ENCODE measurements at places on chromosomes 13 and 19.

DNA sequence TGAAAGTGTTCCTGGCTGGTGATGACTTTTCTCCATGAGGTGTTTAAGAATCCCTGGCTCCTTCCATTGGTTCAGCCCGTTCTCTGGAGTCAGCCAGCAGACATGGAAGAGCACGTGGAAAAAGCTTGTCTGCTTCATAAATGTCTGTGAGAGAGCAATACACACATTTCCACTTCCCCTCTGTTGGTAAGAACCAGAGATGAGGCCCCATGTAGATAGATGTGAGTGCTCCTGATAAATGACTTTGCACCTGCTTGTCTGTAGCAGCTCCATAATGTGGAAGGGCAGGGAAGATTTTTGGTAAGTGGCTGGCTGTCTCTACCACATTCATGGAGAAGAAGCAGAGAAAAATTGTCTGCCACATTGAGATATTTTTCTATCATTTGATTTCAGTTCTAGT is 325.8 kb downstream of the LMO7 start:
- no peak for DNase-seq

DNA sequence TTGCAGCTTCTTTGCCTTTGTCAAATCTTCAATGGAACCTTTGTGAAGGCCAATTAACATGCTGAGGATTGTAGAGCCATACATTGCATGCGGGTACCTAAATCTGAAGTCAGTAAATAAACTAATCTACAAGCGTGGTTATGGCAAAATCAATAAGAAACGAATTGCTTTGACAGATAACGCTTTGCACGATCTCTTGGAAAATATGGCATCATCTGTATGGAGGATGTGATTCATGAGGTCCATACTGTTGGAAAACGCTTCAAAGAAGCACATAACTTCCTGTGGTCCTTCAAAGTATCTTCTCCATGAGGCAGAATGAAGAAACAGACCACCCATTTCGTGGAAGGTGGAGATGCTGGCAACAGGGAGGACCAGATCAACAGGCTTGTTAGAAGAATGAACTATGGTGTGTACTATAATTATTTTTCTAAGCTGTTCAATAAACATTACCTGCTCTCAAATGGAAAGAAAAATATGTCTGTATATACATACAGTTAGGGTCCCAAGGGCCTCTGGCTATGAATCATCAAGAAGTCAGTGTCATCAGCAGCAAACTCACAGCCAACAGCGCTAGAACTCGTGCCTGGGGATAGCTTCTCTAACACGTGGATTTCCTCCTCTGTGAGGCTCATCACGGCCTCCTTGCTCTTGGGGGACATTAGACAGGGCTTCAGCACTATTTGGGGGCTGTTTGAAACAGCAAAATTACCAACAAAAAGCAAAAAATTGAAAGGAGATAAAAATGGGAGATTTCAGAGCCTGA is 2.9 kb upstream of the CD70 start:
- no peak for DNase-seq

- no peak for DNase-seq
These were observed 142.3 kb downstream of the OXGR1 start for GRCh38 chr13:96851856-96852445.

DNA sequence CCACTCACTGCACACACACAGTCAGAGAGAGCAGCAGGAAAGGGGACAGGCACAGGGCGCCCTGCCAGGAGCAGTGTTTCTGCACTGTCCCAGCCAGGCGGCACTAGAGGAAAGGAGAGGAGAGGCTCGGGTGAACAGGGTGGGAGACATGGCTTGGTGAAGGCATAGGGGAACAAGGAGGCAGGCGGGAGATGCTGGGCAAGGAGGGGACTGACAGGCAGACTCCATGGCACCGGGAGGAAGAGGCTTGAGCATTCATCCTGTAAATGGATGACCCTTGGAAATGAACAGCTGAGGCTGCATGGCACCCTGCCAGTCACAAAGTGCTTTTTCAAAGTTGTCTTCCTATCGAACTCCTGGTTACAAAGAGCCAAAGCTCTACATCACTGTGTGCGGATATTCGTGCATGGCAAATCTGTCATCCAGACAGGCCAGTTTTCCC is 22.4 kb downstream of the MED26 start:
- no peak for DNase-seq

GRCh38 chr19:41334793-41335192 is 18.9 kb downstream of the TGFB1 start:
- no peak for DNase-seq

GRCh38 chr13:22074403-22074802 is 403.5 kb downstream of the FGF9 start:
- DNase-seq, result no peak

GRCh38 chr13:79913141-79913827 is 427.6 kb downstream of the SPRY2 start:
- DNase-seq, result no peak

DNA sequence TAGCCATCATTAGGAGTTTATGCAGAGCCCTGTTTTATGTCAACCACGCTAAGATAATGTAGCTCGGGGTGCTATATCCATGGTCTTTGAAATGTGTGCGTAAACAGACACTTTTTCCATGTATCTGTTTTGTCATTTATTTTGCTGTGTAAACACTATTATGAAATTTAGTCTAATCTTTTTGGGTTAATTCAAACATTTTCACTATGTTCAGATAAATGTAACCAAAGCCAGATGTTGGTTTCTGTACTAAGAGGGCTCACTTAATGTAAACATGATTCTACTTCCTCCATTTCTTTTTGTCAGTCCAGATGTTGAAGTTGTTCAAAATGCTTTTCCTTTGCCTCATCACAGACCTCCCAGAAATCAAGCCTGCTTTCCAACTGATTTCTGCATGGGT is 499.5 kb upstream of the GPC6 start:
- no peak for DNase-seq

GRCh38 chr13:95968906-95969305 is 84.3 kb downstream of the UGGT2 start:
- no peak for DNase-seq

DNA sequence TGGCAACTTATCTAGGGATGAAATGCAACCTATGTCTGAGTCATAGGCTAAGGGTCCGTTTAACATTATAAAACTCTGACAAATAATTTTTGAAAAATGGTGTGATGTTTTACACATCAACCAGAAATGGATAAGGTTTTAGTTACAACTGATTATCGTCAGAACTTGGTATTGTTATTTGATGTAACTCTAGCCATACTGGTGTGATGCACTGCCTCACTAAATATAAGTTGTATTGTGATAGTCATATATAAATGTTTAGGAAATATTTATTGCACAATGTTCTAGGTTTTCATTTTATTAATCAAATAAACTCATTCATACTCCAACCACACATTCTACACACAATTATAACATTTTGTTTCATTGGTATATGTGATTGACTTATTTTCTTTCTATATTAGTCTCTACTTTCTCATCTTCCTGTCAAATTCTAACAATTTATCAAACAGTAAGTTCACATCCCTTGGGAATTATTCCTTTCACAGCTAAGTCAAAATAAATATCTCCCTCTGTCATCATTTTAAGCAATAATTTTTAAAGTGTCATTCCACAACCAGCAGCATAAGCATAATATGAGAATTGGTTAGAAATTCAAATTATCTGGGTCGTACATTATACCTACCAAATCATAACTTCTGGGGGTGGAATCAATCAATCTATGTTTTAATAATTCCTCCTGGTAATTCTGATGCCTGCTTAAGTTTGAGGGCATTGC is 873.9 kb downstream of the SLITRK1 start:
- peak; percentile 33 for DNase-seq

- no peak for DNase-seq
These were observed 38.8 kb downstream of the ZNF611 start for GRCh38 chr19:52695996-52696395.

GRCh38 chr19:36136964-36137686 is 2.7 kb upstream of the CAPNS1 start:
- peak; percentile 95 for DNase-seq

- no peak for DNase-seq
These were observed at the start of gene ANGPTL8 for GRCh38 chr19:11239377-11240000. ANGPTL8 (plus strand) TSS chr19:11239619; CDS start chr19:11239638, 19 bp downstream.

GRCh38 chr13:106100171-106100919 is 435.1 kb downstream of the EFNB2 start:
- DNase-seq, result no peak

DNA sequence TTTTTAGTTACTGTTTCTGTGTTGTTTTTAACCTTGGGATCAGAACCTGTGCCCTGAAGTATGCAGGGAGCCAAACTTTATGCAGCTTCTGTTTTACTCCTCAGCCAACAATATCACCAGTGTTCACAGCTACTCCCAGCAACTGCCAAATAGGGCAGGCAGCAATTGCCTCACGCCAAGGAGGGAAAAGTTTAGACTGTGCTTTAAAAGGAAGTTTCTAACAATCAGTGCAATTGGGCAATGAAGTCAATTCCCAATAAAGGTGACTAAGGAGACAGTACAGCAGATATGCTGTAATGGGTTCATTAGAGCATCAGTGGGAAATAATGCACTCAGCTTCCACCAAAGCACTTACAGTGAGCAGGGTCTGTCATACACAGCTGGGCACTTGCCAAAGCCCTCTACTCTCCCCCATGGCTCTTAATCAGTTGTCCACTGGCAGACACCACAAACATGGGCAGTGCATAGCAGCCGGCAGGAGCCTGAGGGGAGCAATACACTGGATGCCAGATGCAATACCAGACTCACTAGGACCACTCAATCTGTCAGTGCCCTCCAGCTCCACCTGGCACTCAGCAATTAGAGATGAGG is 19.3 kb downstream of the ENOX1 start:
- DNase-seq, result no peak

GRCh38 chr13:100854006-100854405 is 179.4 kb upstream of the TMTC4 start:
- no peak for DNase-seq

DNA sequence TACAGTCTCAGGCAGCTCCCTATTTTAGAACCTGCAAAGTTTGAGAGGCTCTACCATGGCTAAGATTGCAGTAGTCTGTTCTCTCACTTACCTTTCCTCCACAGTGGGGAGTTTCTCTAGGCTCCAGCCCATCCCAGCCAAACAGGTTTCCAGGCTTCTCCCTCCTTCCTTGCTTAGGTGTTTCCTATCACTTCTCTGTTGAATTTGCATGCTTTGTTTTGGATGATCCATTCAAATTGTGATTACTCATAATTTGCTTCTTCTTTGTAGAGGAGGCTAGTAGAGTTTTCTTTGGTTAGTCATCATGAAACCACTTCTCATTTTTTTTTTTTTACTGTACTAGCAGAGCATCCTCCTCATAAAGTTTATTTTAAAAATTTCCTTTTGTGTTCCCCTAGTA is 1242.2 kb upstream of the MIR17HG start:
- peak; percentile 57 for DNase-seq

DNA sequence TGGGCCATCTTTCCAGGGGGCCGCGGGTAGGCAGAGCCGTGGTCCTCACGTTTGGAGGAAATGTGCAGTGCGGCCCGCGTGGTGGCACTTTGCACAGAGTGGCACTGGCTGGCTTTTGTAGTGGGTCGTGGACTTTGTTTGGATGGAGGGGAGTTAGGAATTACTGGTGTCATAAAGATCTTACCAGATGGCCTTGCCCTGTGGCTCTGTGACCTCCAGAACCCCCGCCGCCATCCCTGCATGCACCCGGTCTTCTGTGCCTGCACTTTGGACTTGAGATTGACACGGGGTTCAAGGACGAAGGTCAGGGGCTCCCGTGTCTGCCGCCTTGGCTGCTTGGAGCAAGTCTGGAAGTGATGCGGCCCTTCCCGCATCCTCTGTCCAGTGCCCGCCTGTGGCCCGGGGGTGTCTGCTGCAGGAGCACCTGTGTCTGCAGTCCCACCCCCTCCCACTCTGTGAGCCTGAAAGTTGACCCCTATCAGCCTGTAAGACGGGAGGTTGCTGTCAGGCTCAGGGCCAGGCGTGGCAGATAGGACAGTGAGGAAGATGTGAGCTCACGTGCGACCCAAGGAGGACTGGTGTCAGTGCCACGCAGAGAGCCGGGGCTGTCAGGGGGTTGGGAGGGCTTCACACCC is 2.2 kb downstream of the GNA11 start:
- DNase-seq, result no peak

- DNase-seq, result peak; percentile 73
These were observed at the start of gene ADAMTSL5 for GRCh38 chr19:1512671-1513498. ADAMTSL5 (minus strand) TSS chr19:1513019; CDS start chr19:1510943, 2,076 bp downstream.

- DNase-seq, result peak; percentile 93
These were observed 1.3 kb downstream of the IRF3 start for GRCh38 chr19:49664171-49665035.

- DNase-seq, result no peak
These were observed 34.1 kb downstream of the F2RL3 start for GRCh38 chr19:16922949-16923348.

GRCh38 chr13:42967660-42968059 is 24.4 kb downstream of the EPSTI1 start:
- peak; percentile 65 for DNase-seq

GRCh38 chr13:98609756-98610155 is 32.8 kb upstream of the STK24 start:
- DNase-seq, result no peak

DNA sequence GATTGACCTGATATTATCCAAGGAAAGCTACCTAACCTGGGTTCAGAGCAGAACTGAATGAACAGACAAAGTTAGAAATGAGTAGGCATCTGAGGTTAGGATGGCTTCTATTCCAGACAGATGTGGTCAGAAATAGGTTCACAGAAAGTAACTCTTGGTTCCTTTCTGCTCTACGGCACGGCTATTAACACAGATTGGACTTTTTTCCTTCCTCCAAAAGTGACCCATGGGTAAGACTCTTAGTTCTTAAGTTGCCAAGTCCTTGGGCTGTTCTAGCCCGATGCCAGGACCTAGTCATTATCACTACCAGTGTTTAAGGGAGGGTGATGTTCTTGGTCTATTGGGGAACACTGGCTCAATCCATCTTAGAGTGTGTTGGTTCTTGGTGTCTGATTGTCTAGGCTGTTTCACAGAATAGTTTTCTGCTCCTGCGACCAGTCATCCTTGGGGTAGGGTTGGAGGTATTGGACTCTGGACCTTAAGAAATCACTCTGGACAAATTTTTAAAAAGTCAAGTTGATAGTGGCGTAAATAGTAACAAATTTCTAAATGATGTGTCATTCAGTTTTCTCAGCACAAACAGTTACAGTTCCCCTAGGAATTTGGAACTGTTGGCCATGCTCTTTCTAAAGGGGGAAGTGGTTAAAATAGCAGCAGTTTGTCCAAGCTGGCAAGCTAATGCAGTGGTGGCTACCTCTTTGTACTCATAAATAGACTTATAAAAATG is 60.1 kb upstream of the MYCBP2 start:
- no peak for DNase-seq

DNA sequence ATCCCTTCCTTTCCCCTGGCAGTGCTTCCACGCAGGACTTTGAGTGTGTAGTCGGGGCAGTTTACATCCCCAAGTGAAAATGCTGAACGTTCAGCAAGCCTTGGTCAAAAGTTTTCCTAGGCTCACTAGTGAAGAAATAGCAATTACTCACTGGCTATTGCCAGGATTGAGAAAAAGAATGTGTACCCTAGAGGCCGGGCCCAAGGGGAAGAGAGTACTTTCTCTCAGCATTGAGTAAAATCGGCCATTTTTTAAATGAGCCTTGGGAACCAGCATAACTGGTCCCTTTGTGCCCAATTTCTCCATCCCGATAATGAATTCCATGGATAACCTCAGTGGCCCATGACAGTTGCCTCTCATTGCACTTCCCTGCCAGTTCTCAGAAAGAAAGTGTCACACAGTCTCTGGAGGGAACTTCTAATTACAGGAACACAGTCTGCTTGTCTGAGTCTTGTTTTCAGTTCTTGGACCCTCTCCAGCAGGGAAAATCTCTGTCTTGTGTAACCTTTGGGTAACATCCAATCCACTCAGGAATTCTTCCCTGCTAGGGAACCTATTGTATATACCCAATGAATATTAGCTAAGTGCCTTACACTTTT is 7.3 kb upstream of the OR7D2 start:
- no peak for DNase-seq
